ENCODE measurements at places on chromosomes 5 and 9. TPM values are rescaled to one million over a fixed set of nuclear protein-coding genes. Genes with fewer than 3 reads are reported as not detected.

Gene CNTFR
- total RNA-seq, result 14.5 TPM

- no peak for DNase-seq
Measured at GRCh38 chr5:67617051-67617450, 420.5 kb upstream of the CD180 start.

DNA sequence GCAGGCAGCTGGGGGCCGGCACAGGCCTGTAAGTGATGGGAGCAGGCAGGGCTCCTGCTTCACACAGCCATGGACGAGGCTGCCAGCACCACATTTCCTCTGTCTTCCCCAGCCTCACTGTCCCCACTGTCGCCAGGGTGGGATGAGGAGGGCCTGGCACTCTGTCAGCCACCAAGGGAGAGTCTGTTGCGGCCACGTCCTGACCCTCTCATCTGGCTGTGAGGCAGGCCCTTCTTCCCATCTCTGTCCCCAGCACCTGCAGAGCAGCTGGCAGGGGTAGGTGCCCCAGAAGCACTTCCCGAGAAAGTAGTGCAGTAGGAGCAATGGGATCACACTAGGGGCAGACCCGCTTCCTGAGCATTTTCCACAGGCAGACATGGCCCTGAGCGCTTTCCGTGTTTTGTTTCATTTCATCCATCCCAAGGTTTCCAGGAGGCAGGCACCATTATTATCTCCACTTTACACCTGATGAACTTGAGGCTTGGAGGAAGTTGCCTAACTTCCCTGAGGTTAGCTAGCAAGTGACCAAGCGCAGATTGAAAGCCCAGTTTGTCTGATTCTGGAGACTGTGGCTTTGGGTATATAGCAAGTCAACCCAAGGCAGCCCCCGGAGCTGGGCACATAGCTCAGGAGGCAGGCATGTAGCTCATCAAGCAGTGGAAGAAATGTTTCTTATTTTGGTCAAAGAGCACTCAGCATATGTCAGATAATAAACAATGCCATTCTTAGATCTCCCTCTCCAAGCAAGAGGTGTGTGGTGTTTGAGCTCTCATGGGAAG is 202.4 kb downstream of the DAB2IP start:
- no peak for DNase-seq

DNA sequence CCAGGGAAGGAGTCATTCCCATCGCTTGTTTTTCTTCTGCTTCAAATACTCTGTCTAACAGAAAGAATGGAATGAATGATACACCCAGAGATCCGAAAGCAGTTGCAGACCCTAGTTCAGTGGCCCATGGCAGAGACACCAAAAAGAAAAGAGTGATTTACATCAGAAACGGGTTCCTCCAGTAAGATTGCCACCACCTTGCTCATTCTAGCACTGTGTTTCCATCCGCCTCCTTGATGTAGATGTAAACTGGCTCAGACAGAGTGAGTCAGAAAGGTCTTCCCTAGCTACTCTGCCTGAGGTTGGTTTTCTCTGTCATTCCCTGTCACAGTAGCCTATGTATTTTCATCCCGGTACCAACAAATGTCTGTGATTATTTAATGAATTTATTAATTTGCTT is 15.9 kb upstream of the CLINT1 start:
- no peak for DNase-seq

GRCh38 chr5:118435131-118435530 is 553.2 kb downstream of the DTWD2 start:
- DNase-seq, result no peak

DNA sequence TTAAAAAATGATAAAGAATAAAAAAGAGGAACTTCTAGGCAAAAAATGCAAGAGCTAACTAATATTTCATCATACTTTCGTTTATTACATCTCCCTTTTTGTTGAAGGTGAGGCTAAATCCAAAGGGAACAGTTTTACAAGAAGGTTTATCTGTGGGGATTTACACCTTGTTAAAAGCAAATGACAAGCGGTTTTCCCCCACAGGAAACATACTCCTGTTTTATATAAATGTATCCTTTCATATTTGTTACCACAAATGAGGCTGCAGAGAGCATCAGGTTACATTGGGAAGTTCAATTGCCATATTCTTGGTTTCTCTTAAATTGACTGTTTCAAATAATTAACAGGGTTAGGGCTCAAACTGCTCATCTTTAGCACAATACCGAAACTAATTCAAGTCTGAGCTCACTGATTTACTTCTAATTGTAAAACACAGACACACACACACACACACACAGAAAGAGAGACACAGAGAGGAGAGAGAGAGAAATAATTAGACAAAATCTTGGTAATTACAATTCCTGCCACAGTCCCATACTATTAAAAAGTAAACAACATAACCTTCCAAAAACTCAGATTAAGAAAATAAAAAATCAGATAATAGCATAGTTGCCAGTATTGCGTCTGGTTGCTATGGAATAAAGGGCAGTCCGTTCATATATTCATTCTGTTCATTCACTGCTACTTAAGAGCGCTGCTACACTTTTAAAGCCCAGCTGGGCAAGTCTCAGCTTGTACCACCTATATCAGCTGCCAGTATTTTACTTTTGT is 17.1 kb downstream of the RFX3 start:
- DNase-seq, result no peak

DNA sequence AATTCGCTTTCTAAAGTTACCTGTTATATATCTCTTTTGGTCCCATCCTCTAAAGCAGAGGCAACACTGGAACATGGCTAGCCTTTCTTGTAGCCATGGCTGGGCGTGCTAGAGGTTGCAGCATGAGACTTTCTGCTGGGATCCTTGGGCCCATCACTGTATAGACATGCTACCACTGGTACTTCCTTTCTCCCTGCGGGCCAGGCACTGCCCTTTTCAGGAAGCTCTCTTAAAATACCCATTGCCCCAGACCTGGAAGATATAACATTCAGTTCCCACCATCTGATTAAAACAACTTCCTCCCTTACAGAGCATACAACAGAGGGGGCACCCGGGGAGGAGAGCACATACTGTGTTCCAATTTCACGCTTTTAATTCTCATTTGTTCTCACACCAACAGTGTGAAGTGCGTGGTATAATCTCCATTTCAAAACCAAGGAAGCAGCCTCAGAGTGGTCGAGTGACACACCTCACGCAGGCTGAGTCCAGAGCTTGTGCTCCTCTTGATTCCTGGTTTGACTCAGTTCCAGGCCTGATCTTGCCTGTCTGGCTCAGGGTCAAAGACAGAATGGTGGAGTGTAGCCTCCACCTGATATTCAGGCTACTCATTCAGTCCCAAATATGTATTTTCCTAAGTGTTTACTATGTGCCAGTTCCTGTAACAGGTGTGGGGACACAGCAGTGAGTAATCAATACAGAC is 22.6 kb downstream of the PTGS1 start:
- no peak for DNase-seq

GRCh38 chr5:139842321-139842720 is 46.7 kb downstream of the PSD2 start:
- no peak for DNase-seq

- DNase-seq, result no peak
Measured at GRCh38 chr9:23447166-23447565, 378.9 kb downstream of the ELAVL2 start.

DNA sequence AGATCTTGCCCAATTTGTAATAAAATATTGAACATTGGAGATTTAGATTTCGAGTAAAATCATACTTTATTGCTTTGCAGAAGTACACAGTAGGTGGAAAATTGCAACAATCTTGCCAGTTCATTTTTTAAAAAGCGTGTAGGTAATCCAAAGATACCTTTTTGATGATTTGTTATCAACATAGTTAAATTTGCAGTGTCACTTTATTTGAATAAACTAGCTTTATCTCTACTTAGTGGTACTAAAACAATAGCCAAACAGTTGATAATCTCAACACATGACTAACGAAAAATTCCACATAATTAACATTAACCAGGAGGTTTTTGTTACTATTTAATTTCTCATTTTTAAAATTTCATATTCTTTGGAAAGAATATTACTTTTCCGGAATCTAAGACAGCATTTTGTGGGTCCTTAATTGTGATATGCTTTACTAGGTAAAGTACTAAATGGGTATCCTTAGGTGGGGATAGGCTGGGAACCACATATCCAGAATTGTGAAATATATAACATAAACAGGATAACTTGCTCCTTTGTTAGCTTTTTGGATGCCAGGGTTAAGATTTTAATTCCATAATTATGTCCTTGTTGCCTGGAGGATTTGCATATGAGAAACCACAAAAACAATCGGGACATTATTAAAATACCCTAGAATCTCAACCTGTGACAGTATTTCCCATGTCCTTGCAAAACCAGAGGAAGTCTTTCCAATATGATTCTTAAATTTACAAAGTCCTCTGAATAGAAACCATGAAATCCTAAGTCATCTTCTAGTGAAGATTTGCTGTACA is 2.4 kb upstream of the CHD1 start:
- DNase-seq, result no peak

- DNase-seq, result no peak
Measured at GRCh38 chr5:20601678-20602100, 613.7 kb upstream of the CDH18 start.

- no peak for DNase-seq
Measured at GRCh38 chr9:97491216-97491999, 10.1 kb upstream of the TMOD1 start.

GRCh38 chr9:121596515-121596914 is 54.9 kb upstream of the DAB2IP start:
- no peak for DNase-seq
